GM13977 (cell line): ENCODE measurements at places on chromosomes 1 and 21.

GRCh38 chr1:66395202-66396061 is 138.5 kb upstream of the SGIP1 start:
- no peak for DNase-seq

GRCh38 chr1:77378723-77379535 is 97.1 kb downstream of the AK5 start:
- no peak for DNase-seq

GRCh38 chr1:195591917-195592672 is 1016.1 kb downstream of the KCNT2 start:
- DNase-seq, result no peak

GRCh38 chr1:5611431-5611830 is 380.8 kb downstream of the NPHP4 start:
- no peak for DNase-seq

DNA sequence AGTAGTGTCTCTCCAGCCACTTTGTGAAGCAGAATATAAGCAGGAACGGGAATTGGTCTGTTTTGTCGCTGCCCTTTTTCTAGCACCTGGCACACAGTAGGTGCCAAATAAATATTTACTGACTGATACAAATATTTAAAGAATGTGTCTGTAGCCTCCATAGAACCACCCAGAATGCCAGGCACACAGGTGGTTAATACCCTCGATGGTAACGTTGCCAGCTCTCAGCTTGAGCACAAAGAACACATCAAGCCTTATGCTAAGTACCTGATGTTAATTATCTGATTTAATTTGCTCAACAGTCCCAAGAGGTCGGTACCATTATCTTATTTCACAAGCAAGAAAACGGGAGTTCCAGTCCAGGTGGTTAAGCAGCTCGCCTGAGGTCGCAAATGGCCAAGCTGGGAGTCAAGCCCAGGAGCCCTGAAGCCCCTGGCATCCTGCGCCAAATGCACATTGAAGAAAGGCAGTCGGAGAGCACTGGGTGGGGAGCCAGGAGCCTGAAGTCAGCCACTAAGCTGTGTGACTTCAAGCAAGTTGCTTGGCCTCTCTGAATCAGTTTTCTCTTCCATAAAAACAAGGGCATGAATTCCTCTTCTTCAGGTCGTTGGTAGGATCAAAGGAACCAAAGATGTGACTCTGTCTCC is 26.4 kb downstream of the HSPG2 start:
- no peak for DNase-seq

- no peak for DNase-seq
These were observed 5.5 kb downstream of the MORC3 start for GRCh38 chr21:36325373-36326010.

- DNase-seq, result no peak
These were observed 102.5 kb downstream of the TRABD2B start for GRCh38 chr1:47894410-47895278.

- DNase-seq, result peak; percentile 73
These were observed 26.3 kb upstream of the IER5 start for GRCh38 chr1:181061891-181062835.

DNA sequence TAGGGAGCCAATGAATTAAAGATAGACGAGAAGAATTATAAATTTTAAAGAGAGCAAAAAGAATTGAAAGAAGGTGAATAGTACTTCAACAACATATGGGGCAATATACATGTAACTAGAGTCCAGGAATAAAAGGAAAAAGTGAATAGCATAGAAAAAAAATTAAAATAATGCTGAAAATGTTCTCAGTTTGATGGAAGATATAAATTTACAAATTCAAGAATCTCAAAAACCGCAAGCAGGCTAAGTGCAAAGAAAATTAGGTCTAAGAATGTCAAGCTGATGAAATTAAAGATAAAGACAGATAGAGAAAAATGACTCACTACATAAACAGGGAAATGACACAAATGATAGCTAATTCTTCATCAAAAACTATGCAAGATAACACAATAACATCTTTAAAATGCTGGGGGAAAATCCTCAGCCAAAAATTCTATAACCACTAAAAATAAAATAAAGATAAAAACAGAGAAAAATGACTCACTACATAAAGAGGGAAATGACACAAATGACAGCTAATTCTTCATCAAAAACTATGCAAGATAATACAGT is 326.3 kb downstream of the TBX15 start:
- no peak for DNase-seq

DNA sequence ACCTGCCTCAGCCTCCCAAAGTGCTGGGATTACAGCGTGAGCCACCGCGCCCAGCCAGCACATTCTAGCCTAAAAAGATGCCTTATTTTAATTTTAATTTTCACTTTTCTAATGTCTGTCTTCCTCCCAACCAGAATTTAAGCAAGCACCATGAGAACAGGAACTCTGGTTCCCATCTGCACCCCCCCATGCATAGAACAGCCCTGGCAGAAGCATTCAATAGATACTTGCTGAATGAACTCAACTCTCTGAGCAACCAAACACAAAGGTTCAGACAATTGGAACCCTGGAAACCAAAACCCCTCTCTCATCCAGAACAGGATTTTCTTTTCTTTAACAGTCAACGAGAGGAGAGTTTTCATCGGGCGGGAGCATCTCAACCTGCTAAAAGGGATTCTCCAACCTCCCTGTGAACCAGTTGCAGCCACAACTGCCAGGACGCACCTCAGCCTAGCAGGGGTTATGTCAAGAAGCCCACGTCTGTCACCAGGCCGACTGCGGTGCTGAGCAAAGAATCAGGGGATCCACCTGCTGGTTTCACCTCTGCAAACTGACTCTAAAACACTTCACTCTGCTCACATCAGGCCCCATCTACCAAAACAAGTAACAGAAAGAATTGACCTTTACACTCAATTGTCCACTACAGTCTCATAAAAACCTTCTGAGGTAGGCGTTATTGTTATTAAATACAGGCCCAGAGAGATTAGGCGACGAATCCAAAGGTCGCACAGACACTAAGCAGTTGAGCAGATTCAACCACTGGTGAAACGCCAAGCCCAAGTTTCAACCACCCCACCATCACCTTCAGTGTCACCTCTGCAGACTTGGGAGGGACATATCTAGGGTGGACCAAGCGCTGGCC is 1.7 kb downstream of the KIAA2013 start:
- peak; percentile 66 for DNase-seq
